Dermis blood vessel endothelial cell (primary cell): ENCODE measurements at places on chromosomes 2 and 18. TPM values are rescaled to one million over a fixed set of nuclear protein-coding genes. Genes with fewer than 3 reads are reported as not detected.

MREG gene
- total RNA-seq: 2.0 and 3.9 TPM in 2 replicates

TWSG1 gene
- 91.6 and 102 TPM in 2 replicates for total RNA-seq

C2orf15 gene
- 0.37 TPM in 1 of 2 replicates, not detected in the other for total RNA-seq

LYPD6B gene
- not detected in 2 replicates for total RNA-seq

ATOH8 gene
- 42.3 and 58.4 TPM in 2 replicates for total RNA-seq

COPS9 gene
- total RNA-seq: 61.7 and 98.9 TPM in 2 replicates

RAPGEF4 gene
- 30.5 TPM in 2 replicates for total RNA-seq

ANKRD53 gene
- total RNA-seq: 0.51 and 0.74 TPM in 2 replicates

MAB21L4 gene
- total RNA-seq: not detected in 2 replicates

ALK gene
- total RNA-seq: not detected in 2 replicates

MEMO1 gene
- total RNA-seq: 37.3 and 49.1 TPM in 2 replicates

FBXO41 gene
- total RNA-seq: 0.19 and 0.34 TPM in 2 replicates

EGR4 gene
- not detected in 2 replicates for total RNA-seq

PKP4 gene
- total RNA-seq: 63.7 and 98.2 TPM in 2 replicates
